ENCODE measurements at places on chromosomes 12 and 14.

DNA sequence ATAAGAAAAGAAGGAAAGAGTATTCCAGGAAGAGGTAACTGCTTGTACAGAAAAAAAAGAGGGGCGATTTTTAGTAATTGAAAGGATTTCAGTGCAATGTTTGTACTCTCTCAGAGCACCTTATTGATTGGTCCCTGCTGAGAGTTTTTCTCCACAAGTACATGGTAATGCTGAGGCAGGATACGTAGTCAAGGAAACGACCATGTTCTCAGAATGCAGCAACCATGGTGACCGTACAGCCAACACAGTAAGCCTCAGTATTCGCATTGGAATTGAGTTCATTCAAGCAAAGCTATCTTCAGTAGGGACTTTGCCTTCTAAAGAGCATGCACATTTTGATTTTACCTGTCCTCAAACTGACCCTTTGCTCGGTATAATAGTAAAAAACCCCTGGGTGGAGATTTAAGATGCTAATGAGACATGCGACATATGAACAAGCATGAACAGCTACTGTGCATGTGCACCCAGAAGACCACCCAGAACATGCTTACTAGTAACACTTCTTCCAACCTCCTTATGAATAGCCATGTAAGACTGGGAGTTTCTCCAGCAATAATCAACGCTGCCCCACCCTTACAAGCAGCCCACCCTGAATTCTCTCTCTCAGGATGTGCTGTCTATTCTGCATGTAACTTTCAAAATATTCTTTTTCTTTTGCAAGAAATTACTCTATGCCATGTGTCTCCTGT is 6.2 kb upstream of the SLC41A2 start:
- peak; percentile 65 for DNase-seq

GRCh38 chr12:116039081-116039480 is 238.4 kb downstream of the MED13L start:
- no peak for DNase-seq

GRCh38 chr14:65231286-65231980 is 129.1 kb upstream of the MAX start:
- DNase-seq, result no peak

- no peak for DNase-seq
These were observed 40.2 kb downstream of the TAOK3 start for GRCh38 chr12:118332511-118332910.

GRCh38 chr12:114395755-114396152 is 10.2 kb downstream of the TBX5 start:
- DNase-seq, result no peak

- DNase-seq, result no peak
These were observed 76.7 kb upstream of the EIF5 start for GRCh38 chr14:103257211-103257962.

GRCh38 chr12:45289245-45290215 is 73.6 kb downstream of the ANO6 start:
- DNase-seq, result no peak
